Fibroblast of lung (primary cell): ENCODE measurements at places on chromosomes 1 and 21.
A peak's percentile ranks its signal among the peaks of the same experiment; 100 is the strongest.

- no peak for DNase-seq
Observed at GRCh38 chr1:64472805-64473204, 2.9 kb downstream of the CACHD1 start.

GRCh38 chr21:28294051-28294450 lies 698.6 kb downstream of the LTN1 start:
- peak; percentile 42 for DNase-seq

DNA sequence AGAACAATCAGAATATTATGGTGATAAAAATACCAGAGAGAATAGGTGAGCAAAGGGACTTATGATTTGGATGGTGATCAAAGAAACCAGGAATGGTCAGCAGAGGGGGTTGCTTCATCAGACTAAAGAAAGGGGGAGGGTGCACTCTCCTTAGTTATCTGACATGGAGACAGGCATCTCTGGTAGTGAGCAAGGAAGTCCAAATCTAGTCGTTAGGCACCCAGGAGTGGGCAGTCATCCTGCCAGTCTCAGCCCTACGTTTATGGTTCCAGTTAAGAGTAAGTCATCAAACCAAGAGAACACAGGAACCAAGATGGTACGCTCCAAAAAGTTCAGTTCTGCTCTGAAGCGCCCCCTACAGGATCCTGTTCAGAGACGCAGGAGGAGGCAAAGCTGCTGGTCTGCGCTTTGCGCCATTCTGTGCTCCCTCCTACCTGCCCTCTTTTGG lies 28.6 kb downstream of the EBNA1BP2 start:
- no peak for DNase-seq

DNA sequence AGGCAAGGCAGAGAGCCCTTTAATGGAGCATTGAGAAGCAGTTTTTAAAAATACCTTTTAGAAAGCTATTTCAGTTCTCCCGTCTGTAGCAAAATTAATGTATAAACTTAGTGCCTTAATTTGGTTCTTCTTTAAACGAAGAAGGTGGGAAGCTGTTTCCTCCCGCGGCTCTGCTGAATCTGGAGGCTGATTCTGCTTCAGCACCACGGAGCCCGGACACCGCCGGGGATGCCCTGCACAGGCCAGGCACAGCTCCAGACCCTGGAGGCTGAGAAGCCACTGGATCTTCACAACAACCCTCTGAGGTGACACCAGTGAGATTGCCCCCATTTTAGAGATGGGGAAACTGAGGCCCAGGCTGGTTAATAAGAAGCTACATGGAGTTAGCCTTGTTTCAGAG lies 175.8 kb upstream of the VAMP3 start:
- DNase-seq: no peak

GRCh38 chr1:150902346-150902745 lies 15.4 kb downstream of the CTXND2 start:
- no peak for DNase-seq

DNA sequence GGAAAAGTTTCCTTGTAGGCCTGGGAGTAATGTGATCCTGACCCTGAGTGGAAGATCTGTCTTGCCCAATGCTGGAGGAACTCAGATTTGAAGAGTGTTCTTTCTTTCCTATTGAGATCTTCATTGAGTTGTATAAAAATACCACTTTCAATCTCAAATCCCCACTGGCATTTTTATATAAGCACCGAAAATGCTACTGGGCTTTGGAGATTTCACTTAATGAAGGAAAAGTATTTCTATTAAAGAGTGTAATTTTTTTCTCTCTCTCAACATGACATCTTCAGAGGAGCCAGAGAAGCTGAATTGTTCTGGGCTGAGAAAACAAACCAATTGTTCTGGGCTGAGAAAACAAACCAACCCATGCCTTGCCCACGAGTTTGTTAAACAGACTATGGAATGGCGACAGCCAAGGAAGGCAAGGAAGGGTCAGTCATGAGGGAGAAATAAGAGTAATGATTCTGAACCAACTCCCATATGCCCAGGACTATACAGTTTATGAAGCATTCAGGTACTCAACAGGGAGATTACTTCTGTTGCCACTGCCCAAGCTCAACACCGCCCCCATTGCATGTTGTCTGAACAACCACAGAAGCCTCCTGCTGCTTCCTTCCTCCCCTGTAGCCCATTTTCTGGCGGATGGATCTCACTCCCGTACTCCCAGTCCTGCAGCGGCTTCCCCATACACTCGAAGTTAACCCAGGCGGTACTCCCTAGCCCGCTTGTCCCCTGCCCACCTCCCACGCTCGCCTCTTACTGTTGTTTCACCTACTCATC lies 103.2 kb downstream of the BEND5 start:
- no peak for DNase-seq

- no peak for DNase-seq
Observed at GRCh38 chr1:182670032-182670749, 14.2 kb downstream of the RGS8 start.

GRCh38 chr1:119091618-119092017 lies 48.8 kb downstream of the WARS2 start:
- DNase-seq: peak; percentile 6

DNA sequence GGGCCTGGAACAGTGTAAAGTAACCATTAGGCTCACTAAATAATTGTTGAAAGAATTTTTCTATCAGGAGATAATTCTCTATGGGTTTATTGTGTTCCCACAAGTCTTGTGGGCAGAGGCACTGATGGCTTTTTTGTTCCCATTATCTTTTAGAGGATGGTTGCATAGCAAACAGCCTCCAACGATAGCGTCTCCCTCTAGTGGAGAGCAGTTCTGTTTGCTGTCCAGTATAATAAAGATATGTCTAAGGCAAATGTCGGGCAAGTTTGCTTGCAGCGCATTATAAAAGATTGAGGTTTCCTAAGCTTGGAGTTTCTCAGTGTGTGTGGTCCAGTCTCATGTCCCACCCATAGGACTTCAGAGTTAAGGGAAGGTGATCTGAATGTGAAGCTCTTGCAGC lies 1.3 kb upstream of the SLC6A17 start:
- no peak for DNase-seq

DNA sequence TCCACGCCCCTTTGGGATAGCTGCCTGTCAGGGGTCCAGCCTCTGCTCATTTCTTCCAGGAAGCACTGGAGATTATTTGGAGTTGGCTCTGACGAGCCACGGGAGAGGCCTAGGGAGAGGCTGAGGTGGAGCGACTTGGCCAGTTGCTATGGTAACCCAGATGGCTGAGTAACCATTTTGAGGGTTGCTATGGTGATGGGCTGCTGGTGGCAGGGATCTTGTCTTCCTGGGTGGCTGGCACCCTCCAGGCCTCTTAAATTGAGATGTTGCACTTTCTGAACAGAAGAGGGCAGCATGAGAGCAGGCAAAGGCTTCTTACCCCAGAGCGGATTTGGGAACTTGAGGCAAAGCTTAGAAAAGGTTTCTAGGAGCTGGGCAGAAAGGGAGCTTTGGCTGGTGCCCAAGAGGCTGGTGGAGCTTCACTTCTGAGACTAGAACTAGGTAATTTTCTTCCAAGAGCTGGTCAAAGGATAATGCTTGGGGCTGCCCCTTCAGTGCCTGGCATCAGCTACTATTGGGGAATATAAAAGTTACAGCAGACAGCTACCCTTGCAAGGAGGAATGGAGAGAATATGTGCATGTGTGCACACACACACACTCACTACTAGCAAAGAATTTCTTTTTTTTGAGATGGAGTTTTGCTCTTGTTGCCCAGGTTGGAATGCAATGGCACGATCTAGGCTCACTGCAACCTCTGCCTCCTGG lies 72.5 kb downstream of the NDUFS5 start:
- peak; percentile 90 for DNase-seq

- DNase-seq: peak; percentile 42
Observed at GRCh38 chr1:155379180-155379579, 58.5 kb downstream of the RUSC1 start.

DNA sequence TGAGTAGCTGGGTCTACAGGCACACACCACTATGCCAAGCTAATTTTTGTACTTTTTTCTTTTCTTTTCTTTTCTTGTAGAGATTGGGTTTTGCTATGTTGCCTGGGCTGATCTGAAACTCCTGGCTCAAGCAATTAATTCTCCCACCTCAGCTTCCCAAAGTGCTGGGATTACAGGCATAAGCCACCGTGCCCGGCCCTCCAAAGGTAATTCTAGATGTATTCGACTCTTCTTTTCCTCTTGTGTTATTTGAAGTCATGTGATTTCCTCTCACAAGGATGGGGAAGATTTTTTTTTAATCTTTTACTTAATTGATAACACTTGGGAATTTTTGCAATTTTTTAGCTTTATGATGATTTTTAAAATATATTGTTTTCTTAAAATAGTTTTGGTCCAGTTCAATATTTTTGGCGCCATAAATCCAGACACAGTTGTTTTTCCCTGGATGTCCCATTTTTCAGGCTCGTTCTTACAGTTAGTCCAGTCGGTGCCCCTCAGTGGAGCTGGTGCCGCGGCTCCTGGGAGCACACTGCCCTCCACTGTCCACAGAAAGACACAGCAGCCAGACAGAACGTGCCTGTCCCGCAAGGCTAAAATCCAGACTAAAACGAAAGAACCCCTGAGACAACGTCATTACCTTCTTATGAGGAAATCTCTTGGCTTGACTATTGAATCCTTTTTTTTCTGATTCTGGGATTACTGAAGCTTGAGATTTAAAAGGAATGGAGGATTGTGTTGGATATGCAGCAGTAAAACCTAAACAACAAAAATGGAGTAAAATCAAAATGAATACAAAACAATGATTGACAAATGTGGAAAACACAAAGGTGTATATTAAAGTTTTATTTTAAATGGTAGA lies 22.4 kb downstream of the STPG1 start:
- peak; percentile 68 for DNase-seq

DNA sequence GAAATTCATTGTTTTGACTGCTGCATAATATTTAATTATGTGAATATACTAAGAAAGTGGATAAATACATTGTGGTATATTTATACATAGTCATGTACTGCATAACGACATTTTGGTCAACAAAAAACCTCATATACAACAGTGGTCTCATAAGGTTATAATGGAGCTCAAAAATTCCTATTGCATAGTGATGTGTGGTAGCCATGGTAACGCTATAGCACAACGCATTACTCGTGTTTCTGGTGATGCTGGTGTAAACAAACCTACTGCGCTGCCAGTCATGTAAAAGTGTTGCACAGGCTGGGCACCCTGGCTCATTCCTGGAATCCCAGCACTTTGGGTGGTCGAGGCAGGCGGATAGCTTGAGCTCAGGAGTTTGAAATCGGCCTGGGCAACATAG lies 52.6 kb upstream of the NHLH2 start:
- DNase-seq: no peak

DNA sequence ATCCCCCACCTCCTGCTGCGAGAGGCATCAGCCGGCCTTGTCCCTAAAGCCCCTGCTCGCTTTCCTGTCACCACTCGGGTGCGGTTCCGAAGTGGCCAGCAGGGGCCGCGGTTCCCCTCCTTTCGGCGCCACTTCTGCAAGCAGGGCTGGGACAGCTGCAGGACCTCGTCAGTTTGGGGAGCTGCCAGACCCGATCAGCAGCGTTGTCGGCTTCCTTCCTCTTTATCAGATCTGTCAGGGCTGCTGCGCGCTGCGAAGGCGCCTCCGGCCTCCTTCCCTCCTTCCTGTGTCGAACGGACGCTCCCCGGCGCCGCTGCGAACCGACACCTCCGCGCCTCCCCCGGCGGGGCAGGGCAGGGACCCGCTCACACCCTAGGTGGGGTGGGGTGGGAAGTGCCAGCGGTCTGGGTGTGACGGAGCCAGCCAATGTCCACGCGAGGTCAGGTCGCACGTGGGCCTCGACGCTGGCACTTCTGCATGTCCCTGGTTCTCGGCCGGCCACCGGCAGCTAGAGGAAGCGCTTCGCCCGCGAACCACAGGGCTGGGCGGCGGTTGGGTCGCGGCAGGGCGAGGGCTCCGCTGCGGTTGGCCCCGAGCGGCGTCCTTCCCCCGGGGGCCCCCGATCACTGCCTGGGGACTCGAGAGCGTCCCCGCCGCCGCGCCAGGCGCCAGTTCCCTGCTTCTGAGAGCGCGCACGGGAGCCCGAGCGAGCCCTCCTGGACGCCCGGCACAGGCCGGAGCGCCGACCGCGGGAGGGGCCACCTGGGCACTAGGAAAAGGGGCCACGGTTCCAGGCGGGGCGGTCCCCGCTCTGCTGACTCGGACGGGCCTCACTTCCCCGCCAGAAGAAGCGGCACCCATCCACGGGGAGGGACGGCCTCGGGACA lies 81.8 kb downstream of the RUNX3 start:
- peak; percentile 92 for DNase-seq

GRCh38 chr1:33195556-33195955 lies 13.7 kb upstream of the TRIM62 start:
- peak; percentile 36 for DNase-seq

DNA sequence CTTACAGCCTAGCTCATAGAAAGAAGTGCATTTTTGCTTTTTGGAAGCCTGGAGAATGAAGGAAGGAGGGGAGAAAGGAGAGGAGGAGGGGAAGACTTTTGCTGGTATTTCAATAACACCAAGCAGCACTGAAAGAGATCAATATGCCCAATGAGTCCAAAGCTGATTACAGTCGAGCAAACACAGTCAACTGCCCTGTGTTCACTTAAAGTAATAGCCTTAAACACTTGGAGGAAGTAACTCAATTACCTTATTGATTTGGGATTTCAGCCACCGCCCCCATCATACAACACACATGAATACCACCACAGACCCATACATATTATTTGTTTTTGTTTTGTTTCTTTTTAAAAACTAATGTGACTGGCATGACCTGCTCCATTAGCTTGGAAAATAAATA lies 23.3 kb upstream of the RXRG start:
- no peak for DNase-seq

- no peak for DNase-seq
Observed at GRCh38 chr1:152537496-152537895, 23.2 kb downstream of the CRCT1 start.

DNA sequence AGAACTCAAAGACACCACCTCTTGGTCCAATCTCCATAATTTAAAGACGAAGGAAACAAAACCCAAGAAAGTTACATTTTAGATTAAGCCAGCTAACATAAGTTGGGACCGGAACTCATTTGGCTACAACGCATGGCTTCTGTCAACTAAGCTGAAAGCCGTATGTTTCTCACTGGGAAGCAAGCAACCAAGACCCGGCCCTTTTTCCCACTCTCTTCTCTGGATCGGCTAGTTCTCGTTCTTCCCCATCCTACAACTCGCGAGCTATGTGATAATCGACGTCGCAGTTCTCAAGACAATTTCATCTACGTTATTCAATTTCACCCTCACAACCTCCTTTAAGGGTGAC lies 601 bp downstream of the CCT8 start:
- DNase-seq: peak; percentile 46

DNA sequence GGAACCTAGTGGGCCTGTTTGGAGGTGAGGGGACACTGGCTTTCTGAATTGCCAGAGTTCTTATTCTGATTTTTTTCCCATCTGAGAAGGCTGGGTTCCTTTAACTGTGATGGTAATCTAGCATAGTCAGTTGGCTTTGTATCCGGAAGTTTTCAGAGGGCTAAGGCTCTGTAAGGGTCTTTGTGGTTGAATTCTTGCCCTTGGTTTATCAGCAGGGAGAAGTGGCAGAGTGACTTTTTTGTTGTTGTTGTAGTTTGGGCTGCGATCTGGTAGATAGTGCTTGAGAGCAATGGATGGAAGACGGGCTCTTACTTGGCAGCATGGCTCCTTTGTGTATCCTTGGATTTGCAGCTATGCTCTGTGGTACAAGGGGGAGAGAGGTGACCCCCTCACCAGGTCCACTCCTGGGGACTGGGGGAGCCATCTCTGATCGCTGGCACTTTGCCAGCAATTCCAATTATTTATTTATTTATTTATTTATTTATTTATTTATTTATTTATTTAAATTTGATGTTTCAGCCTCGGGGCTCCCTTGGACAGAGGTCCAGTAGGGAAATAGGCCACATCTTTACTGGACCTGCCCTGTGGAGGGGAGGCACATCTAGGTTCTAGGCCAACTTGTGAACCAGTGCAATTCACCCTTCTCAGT lies 18.5 kb downstream of the TCP10L start:
- no peak for DNase-seq

- DNase-seq: peak; percentile 93
Observed at GRCh38 chr21:16194095-16194787, 464.5 kb downstream of the USP25 start.

GRCh38 chr1:245234217-245235081 lies 79.7 kb downstream of the KIF26B start:
- no peak for DNase-seq
